ENCODE measurements at places on chromosomes 6 and 20.

DNA sequence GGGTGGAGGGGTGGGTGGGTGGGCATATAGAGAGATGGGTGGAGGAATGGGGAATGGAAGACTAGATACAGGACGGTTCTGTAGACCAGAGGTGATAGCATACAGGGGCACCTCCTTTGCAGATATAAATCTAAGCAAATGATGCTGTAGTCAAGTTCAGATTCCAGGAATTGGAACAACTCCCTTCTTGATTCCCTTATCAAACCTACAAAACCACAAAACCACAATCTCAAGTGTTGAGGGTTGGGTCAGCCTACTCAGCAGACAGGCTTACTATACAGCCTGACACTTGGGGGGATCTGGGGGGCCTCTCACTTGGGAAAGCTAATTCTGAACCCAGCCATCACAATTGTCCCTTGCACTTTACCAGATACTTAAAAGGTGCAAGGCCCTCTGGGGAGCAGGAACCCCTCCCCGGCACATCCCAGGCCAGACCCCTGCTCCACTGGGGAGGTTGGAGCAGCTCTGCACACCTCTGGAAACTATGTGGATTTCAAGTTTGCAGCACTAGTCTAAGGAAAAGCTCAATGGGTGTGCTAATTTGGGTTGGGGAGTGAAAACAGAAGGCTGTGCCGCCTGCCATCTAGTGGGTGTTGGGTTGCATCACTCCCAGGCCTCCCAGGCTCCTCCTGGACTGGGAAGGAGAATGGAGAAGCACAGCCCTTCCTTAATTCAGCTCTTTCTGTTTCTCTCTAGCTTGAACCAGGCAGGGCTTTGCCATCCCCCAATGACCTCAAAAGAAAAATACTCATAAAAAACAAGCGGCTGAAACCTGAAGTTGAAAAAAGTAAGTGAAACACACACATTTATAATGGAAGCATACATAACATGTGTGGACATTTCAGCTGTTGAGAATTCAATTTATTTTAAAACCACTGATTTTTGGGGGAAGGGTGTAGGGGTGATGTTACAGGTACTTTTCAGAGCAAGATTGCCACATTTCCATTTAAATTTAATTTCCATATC is 121.2 kb upstream of the LAMP5 start:
- peak; percentile 89 for DNase-seq

GRCh38 chr6:135280375-135281136 is 99.4 kb downstream of the MYB start:
- no peak for DNase-seq

DNA sequence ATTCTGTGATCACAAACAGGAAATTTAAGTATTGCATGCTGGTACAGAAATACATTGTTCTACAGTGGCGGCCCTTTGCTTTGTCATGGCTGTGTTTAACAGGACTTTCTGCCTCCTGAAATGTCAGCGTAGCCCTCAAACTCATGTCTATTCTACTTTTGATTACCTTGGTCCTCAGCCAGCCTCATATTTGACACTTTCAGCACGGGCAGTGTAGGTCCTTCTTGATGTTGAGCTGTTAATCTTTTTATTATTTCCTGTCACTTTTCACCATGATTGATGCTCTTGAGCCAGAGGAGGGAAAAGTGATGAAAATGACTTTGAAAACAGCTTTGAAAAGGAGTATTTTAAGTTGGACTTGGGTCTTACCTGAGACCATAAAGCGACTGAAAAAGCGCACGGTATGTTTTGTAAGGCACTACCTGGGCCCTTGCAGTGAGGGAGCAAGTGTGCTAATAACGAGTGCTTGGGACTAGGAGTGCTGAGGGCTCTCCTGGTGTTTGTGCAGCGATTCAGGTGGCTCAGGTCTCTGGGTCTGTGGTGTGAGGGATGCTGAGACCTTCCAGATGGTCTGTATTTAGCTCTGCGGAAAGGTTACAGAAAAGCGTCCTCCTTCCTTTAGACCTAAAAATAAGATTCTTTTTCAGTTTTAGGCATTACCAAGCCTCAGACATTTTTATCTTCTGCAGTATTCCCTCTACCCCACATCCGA is 45.2 kb upstream of the RREB1 start:
- no peak for DNase-seq

DNA sequence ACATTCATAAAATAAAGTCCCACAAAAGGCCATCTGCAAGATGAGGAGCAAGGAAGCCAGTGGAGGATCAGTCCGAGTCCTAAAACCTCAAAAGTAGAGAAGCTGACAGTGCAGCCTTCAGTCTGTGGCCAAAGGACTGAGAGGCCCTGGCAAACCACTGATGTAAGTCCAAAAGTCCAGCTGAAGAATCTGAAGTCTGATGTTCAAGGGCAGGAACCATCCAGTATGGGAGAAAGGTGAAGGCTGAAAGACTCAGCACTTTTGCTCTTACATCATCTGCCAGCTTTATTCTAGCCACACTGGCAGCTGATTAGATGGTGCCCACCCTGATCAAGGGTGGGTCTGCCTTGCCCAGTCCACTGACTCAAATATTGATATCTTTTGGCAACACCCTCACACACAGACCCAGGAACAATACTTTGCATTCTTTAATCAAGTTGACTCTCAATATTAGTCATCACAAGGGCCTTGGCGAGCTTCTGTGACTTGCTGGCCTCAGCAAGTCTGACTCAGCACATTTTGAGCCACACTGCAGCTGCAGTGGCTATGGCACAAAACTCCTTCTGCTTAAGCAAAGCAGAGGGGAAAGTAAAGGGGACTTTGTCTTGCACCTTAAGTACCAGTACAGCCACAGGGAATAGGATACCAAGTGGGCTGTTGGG is 1370.3 kb upstream of the CITED2 start:
- DNase-seq: no peak
